ENCODE measurements at places on chromosomes 3 and 15. TPM values are rescaled to one million over a fixed set of nuclear protein-coding genes. Genes with fewer than 3 reads are reported as not detected.

GRCh38 chr15:87672309-87673288 is 583.9 kb downstream of the NTRK3 start:
- DNase-seq = peak; percentile 69

DNA sequence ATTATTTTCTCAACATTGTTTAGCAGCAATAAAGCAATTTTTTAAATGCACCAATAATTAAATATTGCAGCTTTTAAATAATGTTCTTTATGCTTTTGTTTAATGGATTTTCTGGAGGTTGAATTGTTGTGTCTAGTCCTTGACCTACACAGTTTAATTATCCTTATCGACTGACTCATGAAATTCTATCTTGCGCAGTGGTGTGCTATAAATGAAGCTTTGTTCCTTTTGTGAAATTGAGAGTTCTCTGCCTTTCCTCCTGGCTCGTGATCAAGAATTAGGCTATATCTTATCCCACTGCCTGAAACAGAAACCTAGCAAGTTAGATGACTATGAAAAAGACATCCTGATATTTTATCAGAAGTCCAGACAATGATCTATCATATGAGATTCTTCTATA is 37.0 kb upstream of the PIK3R4 start:
- DNase-seq = no peak

DNA sequence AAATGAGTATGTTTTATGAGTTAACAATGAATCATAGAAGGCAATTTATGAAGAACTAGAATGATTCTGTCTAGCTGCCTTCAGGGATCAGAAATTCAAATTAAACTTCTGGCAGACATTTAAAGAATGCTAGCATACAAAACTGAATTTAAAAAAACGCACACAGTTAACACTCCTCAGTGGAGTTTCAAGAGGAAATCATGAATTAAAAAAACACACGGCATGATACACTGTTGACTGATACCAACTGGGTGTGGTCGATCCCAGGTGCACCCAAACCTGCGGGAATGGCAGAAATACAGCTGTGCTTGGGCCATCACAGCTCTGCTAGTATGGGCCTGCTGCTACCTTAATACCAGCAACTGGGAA is 526.0 kb downstream of the FOXP1 start:
- no peak for DNase-seq

DNA sequence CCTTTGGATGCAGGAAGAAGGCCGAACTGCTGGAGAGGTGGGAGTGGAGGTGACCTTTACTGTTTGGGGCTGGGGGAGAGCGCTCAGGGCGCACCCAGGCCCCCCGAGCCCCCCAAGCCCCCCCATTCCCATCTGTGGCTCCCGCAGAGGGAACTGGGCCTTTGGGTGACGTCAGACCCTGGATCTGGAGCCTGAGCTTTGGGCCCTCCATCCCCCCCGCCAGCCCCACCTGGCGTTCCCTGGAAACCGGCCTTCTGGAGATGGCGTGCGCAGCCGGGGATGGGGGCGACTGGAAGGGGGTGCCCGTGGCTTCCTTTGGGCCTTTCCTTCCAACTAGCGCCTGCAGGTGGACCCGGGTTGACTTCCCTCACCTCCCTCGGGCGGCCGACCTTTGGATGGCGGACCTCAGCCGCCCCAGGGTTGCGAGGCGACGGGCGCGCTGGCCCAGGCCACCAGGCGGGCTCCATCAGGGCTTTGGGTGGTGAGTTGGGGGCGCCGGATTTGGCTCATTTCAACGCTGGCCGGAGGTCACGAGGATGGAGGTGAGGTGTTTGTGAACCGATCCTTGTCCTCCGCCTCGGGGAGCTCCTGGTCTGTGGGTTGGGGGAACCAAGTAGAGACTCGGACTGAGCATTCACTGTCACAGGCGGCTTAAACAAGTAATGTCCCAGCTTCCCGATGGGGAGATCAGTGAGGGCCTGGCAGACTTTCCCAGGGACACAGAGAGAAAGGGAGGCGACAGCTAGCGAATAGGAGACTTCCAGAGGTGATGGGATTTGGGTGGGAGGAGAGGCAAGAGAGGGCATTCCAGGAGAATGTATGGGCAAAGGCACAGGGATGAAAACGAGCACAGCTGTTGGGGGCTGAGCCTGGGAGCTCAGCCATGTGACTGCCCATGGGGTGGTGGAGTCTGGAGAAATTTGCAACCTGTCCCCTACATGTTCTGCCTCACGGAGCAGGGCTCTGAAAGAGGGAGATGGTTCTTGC is 709 bp downstream of the SCAMP5 start:
- DNase-seq = peak; percentile 65

DNA sequence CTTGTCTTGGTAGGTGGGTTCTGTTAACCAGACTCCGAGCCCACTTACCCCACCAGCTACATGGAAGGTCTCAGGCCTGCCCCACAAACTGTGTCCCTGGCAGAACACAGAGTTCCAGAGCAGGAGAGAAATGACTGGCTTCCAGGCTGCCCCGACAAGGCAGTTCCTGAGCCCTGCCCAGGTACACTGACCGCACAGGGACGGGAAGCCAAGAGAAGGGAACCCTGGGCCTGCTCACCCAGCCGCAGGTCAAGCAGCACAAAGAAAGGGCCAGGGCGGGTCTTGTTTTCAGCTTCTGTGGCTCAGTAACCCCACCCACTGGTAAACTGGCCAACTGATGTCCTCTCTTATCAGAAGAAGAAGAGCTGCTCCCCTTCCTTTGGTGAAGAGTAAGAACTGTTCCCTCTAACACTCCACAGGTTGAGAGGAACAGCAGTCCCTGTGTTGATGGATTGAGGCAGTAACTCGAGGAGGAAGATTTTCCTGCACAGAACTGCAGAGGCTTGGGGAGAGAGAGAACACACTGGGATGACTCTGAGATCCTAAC is 68.4 kb downstream of the CRTC3 start:
- DNase-seq = no peak

DNA sequence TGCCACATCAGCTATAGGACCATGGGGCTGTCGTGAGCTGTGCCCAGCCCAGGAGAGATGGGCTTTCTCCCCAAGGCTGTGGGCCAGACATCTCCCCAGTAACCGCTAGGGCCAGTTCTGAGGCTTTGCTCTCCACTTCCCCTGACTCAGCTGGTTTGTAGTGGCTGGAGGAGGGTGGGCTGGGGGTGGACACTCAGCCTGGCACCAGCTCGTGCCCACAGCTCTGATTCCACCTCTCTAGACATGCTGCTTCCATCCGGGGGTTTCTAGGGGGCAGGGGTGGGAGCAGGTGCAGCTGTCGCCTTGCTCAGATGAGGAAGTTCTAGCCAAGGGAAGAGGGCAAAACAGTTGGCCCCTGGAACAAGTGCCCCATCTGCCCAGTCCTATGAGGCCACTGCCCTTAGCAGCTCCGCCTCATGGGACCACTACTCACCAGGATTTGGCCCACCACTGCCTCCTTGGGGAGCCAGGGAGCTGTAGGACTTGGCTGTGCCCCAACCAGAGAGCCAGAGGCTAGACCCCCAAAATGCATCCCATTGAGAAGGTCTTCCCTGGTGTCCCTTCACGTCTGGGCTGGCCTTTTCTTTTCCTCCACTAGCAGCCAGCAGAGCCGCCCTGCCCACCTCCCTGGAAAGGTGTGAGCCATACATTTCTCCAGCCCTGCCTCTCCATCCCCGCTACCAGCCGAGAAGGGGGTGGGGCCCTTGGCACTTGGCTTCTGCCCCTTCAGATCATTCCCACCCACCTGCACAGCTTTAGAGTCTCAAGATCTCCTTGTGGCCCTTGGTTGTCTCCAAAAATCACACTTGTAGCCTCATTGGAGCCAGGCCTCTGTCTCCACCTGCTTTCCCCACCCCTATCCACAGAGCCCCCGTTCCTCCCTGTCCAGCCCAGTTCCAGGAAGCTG is 9.9 kb downstream of the GLYCTK start:
- DNase-seq = no peak

DNA sequence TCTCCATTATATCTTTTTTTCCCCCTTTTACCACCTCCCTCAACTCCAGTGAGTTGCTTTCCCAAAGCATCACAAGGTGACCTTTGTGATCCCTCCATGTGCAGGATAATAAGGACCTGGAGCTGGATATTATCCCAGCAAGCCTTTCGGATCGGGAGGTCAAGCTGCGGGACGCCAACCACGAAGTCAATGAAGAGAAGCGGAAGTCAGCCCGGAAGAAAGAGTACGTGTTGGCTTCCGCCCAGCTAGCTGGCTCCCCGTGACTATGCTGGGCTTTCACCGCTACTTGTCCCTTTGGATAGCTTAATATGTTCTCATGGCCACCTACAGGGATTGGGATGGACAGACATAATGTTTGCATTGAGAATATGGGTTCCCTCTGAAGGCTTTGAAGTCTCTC is 273.7 kb upstream of the UMPS start:
- DNase-seq = no peak

- no peak for DNase-seq
These were observed 70.5 kb upstream of the GOLGA8B start for GRCh38 chr15:34653992-34654391.

DNA sequence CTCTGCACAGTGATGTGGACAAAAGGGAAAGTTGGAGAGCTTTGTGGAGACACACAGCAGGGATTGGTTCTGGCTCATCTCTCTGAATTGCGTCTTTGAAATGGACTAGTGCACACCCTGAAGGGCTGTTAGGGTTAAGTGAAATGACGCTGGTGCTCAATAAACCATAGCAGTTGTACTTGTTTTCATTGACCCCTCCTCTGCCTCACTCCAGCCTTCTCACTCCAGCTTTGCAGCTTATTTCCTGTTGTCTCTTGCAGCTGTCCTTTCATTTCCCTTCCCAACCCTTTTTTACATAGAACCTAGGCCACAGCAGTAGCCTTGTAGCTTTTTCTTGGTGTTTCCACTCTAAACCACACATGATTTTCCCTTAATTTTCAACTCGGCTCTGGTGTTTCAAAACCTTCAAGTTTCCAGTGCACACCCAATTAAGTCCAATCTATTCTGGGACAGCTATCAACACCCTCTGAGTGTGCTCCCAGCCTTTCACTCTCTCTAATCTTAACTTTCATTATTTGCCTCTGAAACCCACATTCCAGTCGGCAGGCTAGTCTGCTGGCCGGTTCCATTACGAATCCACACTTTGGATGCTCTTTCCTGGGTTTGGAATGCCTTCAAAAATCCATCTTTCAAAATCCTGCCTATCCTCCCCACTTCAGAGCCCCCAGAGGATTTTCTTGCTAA is 6.4 kb downstream of the C3orf52 start:
- DNase-seq = no peak

DNA sequence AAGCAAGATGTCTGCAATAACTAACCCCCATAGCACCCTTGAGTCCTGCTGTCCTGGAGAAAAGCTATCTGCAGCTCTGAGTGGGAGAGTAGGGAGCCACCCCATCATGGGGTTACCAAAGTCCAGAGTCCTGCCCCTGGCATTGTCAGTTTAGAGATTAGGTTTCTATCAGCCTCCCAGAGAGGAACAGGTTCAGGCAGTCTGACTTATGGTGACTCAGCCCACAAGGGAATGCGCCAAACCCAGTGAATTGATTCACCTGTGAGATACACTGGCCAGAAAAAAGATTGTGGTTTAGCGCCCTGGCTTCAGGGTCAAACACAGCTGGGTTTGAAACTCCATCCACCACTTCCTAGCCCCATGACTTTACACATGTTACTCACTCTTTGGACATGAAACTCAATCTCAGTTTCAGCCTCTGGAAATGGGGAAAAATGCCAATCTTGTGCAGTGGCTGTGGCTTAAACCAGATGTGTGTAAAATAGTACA is 263.6 kb upstream of the HES1 start:
- no peak for DNase-seq

DNA sequence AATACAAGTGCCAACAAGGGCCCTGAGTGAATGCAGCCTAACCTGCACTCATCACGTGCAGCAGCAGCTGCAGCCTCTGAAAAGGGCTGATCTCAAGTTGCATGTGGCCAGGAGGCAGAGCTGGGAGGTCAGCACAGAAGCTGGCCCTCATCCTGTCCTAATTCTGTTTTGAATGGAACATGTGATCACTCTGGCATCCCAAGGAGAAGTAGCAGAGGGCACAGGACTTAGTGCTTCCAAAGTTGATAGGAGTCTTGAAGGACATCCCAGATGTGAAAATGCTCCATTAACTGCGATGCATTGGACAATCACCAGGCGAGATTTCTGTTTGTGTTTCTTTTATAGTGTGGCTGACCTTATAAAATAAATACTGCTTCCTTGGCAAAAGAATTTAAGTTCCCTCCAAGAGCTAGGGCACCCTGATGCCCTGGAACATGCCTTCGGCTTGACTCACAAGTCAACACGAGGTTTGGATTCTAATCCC is 31.6 kb upstream of the STAG1 start:
- DNase-seq = no peak

GRCh38 chr3:65402597-65402996 is 636.1 kb downstream of the MAGI1 start:
- no peak for DNase-seq

DNA sequence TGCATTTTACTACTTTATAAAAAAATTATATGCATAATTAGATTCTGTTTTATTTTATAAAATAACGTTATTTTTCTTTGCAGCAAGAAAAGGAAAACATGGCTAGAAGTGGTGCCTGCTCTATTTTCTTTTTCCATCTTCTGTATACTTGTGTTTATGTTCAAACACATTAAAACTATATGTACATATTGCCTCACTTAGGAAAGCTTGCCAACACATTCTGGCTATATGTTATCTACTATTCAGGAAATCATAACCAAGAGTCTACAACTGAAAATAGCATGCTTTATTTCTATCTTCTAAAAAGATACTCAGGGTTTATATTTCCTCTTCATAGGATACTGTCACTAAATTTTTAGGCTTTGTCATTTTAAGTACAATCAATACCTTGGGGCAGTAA is 90.2 kb upstream of the KCNMB2 start:
- DNase-seq = no peak

GRCh38 chr3:171101982-171102641 is 75.6 kb upstream of the SLC2A2 start:
- no peak for DNase-seq

- no peak for DNase-seq
These were observed 234.8 kb downstream of the PYDC2 start for GRCh38 chr3:191695815-191696153.

GRCh38 chr3:66671291-66671690 is 170.5 kb upstream of the LRIG1 start:
- no peak for DNase-seq

DNA sequence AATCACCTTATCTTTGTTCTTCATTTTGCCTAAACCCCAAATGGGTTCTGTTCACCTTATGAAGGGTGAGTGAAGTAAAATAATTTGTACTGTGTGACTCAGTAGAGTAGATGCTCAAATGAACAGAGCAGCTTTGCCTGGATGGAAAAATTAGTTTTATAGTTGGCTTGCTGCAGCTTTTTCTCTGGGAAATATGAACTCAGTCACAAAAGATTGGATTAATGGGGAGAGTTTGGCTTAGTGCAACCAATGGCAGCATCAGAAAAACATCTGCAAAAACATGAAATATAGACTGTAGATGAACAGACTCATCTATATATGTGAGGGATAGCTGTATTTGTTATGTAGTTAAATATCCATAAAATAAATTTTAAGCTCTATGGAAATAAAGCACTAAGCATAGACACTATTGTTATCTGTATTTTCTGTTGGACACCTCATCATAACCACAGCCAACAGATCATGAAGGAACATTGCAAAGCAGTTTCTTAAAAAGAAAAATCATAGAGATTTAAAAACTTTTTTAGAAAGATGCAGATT is 181.3 kb downstream of the ECT2 start:
- DNase-seq = no peak

Gene AMT
- total RNA-seq = 12.4 TPM

Gene PRKCI
- total RNA-seq = 175 TPM

Gene CAV3
- 0.29 TPM for total RNA-seq

Data from glutamatergic neuron (in vitro differentiated cells).